Epithelial cell of proximal tubule (primary cell): ENCODE measurements at places on chromosomes 1 and 21. TPM values are rescaled to one million over a fixed set of nuclear protein-coding genes. Genes with fewer than 3 reads are reported as not detected.

PHGDH gene
- 146 and 204 TPM in 2 replicates for total RNA-seq

GRCh38 chr1:243849421-243850201 is 432 bp downstream of the AKT3 start:
- DNase-seq: no peak

RGS7 gene
- 0.06 and 0.51 TPM in 2 replicates for total RNA-seq

DNA sequence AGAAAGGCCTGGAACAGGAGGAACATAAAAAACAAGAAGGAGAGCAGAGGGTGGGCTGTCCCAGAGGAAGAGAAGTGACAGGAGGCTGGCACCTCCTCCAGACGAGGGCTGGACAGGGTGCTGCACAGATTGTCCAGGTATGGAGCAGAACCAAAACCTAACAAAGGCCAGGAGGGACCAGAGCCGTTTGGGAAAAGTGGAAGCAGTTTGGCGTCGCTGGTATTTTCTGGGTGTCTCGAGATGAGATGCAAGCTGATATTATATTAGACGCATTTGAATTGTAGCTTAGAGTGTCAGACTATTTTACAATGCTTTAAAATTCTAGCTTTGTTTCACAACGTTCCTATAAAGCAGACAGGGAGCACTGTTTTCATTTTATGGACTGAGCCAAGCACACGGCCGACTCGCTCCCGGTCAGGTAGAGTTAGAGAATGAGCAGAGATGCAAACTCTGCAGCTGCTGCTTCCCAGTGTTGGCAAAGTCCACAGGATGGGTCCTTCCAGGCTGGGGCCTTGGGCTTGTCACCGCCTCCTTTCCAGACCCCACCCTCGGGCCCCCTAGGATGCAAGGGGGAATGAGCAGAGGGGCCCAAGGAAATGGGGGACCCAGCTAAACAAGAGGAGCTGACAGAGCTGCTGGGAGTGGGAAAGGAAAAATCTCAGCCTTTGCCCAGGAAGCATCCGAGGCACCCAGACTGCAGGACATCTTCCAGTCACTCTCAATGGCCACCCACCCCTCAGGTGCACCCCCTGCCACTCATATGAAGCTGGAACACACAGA is 60.8 kb upstream of the TMPRSS2 start:
- DNase-seq: no peak

DNA sequence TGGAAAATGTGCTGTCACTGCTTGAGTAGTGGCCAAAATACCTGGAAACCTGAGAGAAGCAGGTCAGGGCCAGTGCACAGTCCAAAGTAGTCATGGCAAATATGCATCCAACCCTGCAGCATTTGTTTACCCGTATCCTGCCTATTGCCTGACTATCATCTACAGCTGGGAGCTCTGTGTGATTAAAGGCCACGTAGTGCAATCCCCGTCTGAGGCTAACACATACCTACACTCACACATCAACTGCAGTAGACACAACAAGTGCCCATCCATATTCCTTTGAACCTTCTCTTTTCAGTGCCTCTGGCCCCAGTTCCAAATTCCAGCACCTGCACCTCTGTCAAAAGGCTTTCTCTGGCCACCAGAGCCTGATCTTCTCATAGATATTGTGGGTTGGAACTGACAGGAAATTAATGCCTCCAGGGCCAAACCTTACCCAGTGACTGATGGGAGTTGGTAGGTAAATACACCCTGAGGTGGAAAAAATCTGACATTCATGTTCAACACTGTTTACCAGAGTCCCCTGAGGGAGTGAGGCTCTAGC is 383.0 kb downstream of the SETD4 start:
- no peak for DNase-seq

KIF17 gene
- 1.8 and 3.3 TPM in 2 replicates for total RNA-seq

- DNase-seq: no peak
These were observed 54.6 kb upstream of the IPO9 start for GRCh38 chr1:201774224-201774982.

KCNA3 gene
- not detected in 2 replicates for total RNA-seq
